ENCODE measurements at places on chromosomes 2 and 18. TPM values are rescaled to one million over a fixed set of nuclear protein-coding genes. Genes with fewer than 3 reads are reported as not detected.

HIBCH gene
- 49.8 TPM for total RNA-seq

DNA sequence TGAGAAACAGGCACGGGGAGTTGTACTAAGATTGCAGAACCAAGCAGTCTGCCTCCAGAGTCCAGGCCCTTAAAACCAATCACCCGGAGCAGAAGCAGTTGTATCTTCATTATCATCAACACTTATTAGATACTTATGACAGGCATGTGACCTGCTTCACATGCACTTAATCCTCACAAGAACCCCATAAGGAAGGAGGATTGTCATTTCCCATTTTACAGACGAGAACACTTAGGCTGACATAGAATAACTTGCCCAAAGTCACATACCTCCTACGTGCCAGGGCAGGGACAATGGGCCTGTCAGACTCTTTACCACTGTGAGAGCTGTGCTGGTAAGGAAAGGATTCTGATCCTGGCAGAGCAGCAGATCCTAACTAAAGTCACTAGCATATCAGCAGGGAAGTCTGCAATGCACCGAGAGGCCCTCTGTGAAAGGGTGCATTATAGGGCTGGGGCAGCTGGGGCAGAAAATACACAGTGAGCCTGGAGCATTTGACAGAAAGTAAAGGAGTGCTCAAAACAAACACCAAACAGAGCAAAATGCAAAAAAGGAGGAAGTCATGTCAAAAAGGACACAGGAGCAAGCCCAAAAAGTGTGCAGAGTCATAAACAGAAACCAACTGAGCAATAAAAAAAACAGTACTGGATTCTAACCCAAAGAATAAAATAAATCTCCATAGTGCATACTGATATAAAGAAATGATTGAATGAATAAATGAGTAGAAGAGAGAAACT is 55.9 kb upstream of the SP3 start:
- DNase-seq, result no peak

DNA sequence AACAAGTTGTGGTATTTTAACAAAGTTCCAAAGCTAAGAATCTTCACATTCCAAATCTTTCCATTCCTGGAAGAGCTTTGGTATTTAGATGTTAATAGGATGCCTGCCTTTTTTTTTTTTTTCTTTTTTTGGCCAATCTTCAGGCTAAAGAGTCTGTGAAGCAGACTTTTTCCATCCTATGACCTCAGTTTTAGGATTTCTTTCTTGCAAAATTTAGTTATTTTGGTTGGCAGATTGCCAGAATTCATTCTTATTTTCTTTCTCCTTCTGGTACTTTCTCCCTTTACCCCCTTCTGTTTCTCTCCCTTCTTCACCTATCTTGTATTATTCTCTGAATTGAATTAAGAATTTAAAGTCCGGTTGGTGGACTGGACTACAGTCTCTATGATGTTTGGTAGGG is 217.8 kb upstream of the REV1 start:
- DNase-seq, result no peak

DNA sequence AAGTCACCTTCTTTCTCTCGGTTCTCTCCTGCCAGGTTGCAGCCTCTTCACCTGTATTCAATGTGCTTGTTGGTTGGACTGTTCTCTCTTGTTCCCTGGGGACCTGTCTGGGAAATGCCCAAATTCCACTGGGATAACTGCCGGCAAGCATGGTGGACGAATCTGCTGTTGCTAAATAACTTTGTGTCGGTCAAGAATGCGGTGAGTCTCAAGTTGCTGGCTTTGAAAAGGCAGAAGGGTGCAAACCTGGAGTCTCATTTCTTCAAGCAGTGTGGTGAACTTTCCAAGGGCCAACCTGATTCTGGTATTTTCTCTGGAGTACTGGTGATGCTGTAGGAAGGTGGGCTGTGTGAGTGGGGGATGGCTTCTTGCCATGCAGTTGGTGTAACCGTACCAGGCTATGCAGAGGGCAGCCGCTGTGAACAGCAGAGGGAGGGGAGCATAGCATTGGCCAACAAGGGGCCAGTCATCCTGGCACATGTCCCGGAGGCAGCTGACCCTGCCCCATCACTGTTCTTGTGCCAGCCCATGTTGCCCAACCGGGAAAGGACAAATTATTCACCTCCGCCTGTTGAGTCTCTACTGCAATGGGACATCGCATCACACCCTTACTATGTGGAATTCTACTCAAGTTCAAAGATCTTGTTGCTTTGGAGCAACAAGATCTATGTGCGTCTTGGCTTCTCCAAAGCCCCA is 88.1 kb upstream of the SEC11C start:
- DNase-seq, result no peak

AGXT gene
- 1.6 TPM for total RNA-seq

- no peak for DNase-seq
These were observed 181.8 kb downstream of the GBX2 start for GRCh38 chr2:235986361-235986760.

GRCh38 chr2:37555457-37555856 is 116.0 kb downstream of the CDC42EP3 start:
- DNase-seq, result no peak

NAT8 gene
- 2.4 TPM for total RNA-seq

DNA sequence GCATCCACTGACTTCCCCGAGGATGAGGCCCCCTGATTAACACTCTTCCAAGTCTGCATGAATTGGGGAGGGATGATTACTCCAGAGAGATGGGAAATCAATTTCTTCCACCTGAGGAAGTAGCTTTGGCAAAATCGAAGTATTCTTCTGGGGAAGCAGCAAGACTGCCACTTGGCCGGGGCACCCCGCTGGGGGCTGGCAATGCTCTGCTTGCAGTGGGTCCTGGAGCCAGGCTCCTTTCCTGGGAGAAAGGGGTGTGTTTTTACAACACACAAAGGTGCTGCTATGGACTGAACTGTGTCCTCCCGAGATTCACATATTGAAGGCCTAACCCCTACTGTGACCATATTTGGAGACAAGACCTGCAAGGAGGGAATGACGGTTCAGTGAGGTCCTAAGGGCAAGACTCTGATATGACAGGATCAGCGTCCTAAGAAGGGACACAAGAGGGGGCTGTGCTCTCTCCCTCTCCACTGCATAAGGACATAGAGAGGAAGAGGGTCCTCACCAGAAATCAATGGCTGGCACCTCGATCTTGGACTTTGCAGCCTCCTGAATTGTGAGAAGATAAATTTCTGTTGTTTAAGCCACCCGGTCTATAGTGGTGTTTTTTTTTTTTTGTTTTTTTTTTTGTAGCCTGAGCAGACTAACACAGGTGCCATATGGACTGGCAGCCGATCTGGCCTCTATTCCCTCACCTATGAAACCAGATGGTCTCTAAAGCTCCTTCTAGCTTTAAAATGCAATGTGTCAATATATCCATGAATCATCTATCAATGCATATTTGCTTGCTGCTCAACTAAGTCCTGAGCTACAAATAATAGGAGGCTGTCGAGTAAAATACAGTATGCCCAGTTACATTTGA is 3.6 kb upstream of the SMARCAL1 start:
- no peak for DNase-seq

- DNase-seq, result no peak
These were observed 4.8 kb upstream of the PDIA6 start for GRCh38 chr2:10817413-10817812.

DNA sequence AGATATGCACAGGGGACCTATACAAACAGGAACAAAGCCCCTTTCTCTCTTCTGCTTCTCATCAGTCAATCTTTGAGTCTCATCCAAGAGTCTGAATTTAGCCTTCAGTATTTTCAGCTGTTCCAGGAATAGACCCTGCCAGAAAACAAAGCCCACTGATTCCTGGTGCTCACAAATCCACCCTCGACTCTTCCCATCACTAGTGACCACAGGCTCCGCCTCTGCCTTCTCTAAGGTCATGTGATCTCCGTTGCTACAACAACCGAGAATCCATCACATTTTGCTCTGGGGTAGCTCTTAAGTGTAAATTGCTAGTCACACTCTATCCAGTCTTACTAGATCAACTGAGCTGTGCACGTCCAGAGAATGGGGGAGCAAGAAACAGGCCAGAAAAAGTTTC is 46.4 kb upstream of the SPTBN1 start:
- no peak for DNase-seq

DNA sequence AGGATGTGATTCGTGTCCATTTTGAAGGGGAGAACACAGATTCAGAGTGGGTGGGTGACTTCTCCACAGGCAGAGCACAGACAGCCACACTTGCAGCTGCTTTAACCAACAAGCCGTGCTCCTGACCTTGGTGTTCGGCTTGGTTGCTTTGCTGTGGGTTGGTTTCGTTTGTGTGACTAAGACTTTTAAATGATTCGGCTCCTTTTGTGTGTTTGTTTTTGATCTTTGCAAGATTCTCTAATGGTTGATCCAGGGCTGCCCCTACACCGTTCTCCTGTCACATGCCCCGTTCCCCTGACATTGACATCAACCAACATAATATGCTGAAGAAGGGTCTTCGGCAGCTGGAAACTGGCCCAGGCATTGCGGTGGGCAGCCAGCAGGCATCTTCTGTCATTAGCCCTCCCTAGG is 95.9 kb upstream of the MBOAT2 start:
- DNase-seq, result no peak
